ENCODE measurements at places on chromosomes 6 and 20. TPM values are rescaled to one million over a fixed set of nuclear protein-coding genes. Genes with fewer than 3 reads are reported as not detected.
A peak's percentile ranks its signal among the peaks of the same experiment; 100 is the strongest.

- DNase-seq = no peak
Observed at GRCh38 chr6:166306378-166307081, 1.7 kb downstream of the PRR18 start.

DNA sequence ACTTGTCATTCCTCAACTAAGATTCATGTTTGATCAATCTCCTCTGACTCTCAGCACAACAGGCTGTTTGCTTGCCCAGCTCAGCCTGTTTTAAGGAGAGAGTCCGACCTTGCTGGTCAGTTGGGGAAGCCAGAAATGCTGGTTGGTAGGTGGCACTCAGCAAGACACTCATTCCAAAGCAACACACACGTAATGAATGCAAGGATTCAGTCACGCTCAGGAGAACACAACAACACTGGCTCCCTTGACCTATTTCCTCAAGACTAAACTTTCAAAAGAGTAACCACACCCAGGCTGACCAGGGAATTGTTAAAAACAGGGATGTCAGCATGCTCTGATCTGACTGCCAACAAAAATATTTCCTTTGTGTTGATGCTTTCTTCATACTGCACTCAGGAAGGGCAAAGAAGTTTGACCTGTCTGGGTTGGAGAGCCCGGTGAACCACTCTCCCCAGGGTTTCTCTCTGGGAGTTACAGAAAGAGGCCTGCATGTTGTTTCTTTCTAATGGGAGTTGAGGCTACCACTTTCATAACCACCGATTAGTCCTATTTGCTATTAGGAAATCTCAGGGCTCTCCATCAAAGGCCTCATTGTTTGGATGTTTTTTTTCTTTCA is 25.6 kb upstream of the PREP start:
- no peak for DNase-seq

DNA sequence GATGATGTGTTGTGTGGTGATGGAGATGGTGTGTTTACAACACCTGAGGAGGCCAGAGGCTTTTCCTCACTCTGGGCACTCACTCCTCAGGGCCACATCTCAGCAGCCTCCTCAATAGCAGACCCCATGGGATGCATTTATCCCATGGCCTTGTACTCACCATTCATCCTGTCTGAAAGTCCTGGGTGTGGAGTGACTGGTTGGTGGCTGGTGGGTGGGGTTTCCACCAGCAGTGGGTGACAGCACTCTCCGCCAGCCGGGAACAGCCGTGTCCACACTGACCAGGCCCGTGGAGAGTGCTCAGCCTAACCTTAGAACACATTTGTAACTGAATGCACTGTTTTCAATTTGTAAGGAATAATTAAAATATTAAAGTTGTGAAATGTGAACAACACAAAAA is 163.4 kb upstream of the AFDN start:
- DNase-seq = no peak

DNA sequence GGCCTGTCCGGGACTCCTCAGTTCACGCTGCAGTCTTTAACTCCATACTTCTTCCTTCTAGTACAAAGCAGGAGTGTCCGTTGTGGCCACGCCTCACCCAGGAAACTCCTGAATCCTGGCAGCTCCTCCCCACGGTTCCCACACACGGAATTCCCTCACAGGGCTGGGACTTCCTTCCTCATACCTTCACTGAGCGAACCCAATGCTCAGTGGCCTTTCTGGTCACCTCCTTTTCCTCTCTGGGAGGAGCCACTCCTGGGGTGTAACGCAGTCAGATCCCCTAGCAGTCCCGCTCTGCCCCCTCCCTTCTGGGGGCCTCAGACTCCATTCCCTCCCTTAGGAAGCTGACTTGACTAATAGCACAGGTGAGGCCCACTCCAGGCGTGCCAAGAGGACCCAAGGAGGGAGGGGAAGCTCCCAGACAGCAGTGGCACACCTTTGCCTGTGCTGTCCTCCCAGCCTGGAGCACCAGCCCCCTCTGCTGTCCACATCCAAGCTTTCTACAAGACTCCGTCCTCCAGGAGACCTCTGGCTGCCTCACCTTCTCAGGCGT is at the start of gene SLC52A3:
Gene SLC52A3, minus strand, starts transcription at position 75 of the 553 bp plus-strand sequence. CDS start 2,726 bp downstream, outside the sequence.
- DNase-seq = no peak

DNA sequence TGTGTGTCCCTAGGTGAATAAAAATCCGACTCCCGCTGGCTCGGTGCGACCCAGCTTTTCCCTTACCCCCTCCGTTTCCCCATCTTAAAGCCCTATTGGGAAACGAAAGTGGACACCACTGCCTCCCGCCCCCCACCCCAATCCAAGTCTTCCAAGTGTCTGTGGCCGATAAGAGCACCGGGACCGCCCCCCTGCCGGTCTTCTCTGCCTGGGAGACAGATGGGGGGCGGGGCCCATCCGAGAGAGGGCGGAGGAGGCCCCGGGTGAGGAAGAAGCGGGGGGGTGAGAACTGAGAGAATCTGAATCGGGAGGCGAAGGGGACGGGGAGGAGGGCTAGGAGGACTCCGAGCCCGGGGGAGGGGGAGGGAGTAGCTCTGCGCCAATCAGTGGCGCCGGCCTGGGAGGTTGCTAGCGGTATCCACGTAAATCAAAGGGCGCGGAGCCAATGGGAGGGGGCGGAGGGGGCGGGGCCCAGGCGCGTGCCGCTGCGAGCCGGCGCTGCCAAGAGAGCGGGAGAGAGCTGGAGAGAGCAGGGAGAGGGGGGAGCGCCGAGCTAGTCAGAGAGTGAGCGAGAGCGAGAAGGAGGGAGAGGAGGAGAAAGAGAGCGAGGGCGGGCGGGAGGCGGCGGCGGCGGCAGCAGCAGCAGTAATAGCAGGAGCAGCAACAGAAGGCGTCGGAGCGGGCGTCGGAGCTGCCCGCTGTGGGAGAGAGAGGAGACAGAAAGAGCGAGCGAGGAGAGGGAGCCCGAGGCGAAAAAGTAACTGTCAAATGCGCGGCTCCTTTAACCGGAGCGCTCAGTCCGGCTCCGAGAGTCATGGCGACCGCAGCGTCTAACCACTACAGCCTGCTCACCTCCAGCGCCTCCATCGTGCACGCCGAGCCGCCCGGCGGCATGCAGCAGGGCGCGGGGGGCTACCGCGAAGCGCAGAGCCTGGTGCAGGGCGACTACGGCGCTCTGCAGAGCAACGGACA is at the start of gene POU3F2:
Gene POU3F2, plus strand, starts transcription at position 515 of the 972 bp plus-strand sequence. Its CDS starts 300 bp downstream, at position 815.
- DNase-seq = peak; percentile 61

GRCh38 chr20:63061771-63062100 is 55.0 kb upstream of the BHLHE23 start:
- DNase-seq = no peak

- DNase-seq = no peak
Observed at GRCh38 chr20:64037498-64038213, 1.7 kb downstream of the C20orf204 start.

GRCh38 chr20:49891476-49892110 is 23.7 kb downstream of the SPATA2 start:
- DNase-seq = no peak

DNA sequence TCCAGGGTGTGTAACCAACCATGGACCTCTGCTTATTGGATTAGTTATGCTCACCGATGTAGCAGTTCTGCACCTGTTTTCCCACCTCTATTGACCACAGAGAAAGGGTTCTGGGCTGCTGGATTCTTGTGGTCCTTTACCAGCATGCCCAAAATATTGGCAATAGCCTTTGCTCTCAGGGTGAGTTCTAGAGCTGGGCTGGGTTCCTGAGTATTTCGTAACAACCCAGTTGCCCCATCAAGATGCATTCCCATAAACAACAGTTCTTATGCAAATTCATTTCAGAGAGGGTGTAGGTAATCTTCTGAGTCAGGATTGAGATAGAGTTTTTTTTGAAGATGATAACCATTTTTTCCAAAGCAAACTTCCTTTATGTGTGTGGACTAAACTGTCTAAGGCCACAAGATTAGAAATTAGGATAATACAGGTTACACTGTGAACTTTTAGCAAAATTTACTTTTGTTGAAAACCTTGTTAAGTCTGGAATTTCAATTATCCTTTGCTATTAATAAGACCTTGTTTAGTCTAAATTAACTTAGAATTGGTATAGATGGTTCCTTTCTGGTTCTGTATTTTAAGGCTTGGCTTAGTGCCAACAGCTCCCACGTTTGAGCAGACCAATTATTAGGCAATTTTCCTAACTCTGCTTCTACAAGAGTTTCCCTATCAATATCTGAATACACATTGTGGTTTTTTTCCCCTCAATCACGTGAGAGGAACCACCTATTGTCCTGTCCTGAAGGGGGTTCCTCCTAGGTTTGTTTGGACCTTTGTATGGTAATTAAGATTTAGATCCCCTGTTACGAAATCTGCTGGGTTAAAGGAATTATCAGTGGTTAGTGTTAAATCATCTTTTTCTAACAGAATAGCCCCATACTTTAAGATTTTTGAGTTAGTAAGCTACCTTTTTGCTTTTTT is 46.1 kb downstream of the TBX18 start:
- no peak for DNase-seq

- DNase-seq = no peak
Observed at GRCh38 chr6:66965227-66965626, 1258.2 kb upstream of the EYS start.

DNA sequence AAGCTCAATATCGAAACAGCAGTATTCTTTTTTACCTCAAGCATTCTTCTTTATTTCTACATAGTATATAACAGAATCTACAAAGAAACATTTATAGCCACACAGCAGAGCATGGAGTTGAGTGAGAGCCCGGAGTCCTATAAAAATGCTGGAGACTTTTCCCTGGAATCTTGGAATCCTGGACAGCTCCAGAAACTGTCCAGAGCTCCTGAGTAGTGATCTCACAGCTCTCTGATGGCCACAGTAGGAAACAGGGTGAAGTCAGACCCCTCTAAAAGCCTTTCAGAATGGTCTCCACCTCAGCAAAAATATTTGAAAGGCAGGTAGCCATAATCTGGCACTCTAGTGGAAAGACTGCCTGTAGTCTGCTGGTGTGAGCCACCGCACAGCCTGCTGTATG is 149.3 kb upstream of the STXBP5 start:
- no peak for DNase-seq

- no peak for DNase-seq
Observed at GRCh38 chr6:128570680-128571063, 50.3 kb upstream of the PTPRK start.

DNA sequence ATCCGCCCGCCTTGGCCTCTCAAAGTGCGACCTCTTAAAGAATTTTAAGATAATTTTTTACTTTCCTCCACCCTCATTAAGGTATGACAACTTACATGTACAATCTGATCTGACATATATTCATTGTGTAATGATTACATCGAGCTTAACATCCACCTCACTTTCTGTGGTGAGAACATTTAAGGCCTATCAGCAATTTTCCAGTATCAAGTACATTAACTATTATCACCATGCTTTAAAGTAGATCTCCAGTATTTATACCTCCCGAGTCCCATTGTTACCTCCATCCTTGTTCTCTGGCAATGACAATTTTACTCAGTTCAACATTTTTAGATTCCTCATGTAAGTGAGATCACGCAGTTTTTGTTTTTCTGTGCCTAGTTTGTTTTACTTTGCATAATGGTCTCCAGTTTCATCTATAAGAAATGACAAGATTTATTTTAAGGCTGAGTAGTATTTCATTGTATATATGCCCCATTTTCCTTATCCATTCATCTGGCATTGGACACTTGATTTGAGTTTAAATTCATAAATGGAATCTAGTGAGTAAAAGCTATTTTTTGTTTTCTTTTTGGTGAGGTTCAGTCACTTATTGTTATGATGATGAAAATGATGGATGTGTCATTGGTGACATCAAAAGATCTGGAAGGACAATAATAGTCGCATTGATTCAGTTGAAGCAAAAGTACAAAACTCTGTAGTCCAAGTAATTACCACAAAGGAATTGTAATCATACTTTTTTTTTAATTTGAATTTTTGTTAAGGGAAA is 87.0 kb downstream of the OR2B2 start:
- no peak for DNase-seq

- DNase-seq = no peak
Observed at GRCh38 chr20:2132461-2132901, 30.9 kb downstream of the STK35 start.

DNA sequence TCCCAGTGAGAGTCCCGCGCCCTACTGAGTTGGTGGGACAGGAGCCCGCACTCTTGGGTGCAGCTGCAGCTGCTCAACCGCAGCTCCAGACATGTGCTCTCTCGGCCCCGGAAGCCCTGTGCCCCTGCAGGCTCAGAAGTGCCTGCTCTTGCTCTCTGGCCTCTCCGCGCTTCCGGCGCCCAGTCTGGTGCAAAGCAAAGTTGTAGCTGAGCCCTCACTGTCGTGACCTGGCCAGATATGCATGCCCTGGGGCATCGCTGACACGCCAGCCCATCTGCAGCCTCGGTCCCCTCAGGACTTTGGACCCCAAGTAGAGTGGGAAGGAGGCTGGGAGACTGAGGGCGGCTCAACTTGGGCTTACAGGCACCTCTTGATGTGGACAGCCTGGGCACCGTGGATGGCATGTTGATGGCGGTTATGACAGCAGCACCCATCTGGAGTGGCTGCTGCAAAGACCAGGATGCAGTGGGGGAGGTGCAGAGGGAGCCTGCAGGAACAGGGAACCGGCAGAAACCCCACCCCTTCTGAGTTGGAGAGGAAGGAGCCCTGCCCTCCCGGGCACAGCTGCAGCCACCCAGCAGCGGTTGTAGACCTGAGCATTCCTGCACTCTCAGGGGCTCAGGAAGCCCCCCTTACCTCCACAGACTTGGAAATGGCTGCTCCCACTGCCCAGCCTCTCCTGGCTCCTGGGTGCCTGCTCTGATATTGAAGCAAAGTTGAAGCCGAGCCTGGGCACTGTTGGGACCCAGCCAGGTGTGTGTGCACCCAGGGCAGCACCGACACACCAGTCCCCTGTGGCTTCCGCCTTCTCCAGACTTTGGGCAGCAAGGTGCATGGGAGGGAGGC is 462.6 kb downstream of the TBC1D32 start:
- no peak for DNase-seq

GRCh38 chr6:69771158-69771906 is 25.5 kb downstream of the LMBRD1 start:
- DNase-seq = no peak

- no peak for DNase-seq
Observed at GRCh38 chr20:48302149-48302548, 516.9 kb upstream of the SULF2 start.

GRCh38 chr6:53315086-53315724 is 33.5 kb downstream of the ELOVL5 start:
- DNase-seq = no peak

DNA sequence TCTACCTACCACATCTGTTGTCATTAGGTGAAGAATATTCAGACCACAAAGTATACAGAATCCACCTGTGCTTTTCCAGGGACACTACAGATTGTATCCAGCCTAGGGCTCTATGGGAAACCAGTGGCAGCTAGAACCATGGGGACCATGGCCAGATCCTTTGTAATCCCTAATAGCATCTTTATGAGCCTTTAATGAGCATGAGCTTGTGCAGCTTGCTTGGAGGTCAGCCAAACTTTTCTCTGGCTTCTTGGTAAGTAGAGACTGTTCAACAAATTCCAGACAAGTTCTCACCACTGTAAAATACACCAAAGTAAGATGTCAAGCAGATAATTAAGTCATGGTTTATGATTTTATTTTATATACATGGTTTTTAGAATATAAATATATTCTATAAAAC is 301.6 kb upstream of the ADGRB3 start:
- no peak for DNase-seq

GRCh38 chr6:40340196-40340595 is 247.0 kb downstream of the LRFN2 start:
- no peak for DNase-seq

C4A gene
- 1.3 TPM for total RNA-seq

SSTR4 gene
- total RNA-seq = not detected

TFAP2C gene
- not detected for total RNA-seq

HAO1 gene
- total RNA-seq = 0.07 TPM

JAG1 gene
- 93.1 TPM for total RNA-seq

HLA-DQA1 gene
- not detected for total RNA-seq

Data from pulmonary artery endothelial cell (primary cell).